Activated CD4-positive, alpha-beta T cell treated with anti-CD3 and anti-CD28 coated beads, Interleukin-2, amount 50 U/mL, for 48 hours (primary cell): ENCODE measurements at places on chromosomes 13 and 19.

DNA sequence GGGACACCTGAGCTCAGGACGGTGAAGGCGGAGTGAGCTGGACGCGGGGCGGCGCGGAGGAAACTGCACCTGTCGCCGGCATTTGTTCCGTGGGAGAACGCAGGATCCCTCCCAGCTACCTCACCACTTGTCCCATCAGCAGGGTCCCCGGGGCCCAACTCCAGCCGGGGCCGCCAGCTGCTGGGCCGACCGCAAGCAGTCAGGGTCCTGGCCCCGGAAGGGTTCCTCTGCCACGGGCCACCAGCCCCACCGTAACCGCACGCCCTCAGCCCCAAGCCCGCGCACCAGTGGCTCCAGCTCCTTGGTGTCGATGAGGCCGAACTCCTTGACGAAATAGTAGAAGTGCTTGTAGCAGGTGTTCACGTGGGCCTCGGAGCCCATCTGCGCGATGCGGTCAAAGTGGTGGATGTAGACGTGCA is 19.6 kb downstream of the MOB3A start:
- DNase-seq, result no peak

DNA sequence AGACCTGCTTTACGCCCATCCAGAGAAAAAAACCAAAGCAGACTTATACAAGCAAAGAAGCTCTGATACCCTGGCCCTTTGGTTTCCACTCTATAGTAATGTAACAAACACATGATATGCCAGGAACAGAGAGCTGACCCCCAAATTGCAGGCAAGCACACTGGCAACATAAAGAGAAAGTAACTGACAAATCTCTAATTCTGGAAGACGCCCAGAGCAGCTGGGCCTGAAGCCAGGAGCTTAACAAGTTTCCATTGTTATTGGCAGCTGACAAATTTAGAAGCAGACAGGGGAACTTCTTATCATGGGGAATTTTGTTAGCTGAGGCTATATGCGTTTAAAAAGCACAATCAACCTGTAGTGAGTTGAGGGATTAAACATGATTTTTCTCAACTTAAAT is 158.0 kb downstream of the DLEU7 start:
- no peak for DNase-seq

GRCh38 chr13:44887515-44887914 is 101.8 kb downstream of the NUFIP1 start:
- DNase-seq, result no peak

- peak; percentile 76 for DNase-seq
Observed at GRCh38 chr19:48419158-48419920, 25.9 kb downstream of the GRIN2D start.

DNA sequence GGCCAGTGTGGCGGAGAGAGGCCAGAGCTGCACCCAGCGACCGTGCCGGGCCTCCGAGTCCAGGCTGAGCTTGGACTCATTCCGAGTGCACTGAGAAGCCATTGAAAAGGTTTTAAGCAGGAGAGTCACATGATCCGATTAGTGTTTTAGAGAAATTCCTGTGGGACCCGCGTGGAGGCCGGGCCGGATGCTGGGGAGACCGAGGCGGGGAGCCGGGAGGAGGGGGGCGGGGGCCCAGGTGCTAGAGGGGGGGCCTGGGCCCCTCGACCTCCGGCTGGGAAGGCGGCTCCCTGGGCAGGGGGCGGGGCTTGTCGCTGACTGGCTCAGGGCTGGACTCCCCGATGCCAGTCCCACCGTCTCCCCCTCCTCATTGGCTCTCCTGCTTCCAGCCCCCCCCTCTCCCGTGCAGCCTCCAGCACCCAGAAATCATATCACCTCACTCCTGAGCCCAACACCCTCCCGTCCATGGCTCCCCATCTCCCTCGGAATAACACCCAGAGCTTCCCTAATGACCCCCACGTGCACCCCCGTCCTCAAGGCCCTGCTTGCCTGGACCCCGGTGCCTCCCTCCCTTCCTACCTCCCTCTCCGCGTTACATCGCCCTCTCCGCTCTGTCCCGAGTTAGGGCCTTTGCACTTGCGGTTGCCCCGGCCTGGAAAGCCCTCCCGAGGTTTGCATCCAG is 5.2 kb upstream of the ZNF579 start:
- DNase-seq, result peak; percentile 59

DNA sequence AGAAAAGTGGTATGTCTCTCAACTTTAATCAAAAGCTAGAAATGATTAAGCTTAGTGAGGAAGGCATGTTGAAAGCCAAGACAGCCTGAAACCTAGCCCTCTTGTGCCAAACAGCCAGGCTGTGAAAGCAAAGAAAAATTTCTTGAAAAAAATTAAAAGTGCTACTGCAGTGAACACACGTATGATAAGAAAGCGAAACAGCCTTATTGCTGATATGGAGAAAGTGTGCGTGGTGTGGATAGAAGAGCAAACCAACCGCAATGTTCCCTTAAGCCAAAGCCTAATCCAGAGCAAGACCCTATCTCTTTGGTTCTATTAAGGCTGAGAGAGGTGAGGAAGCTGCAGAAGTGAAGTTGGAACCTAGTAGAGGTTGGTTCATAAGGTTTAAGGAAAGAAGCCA is 96.4 kb downstream of the ZDHHC20 start:
- no peak for DNase-seq

GRCh38 chr13:77580748-77581147 is 45.2 kb downstream of the SCEL start:
- DNase-seq, result no peak

- DNase-seq, result no peak
Observed at GRCh38 chr19:31963746-31964145, 381.7 kb upstream of the ZNF507 start.

- peak; percentile 28 for DNase-seq
Observed at GRCh38 chr19:13104848-13105711, 2.4 kb upstream of the LYL1 start.

- DNase-seq, result peak; percentile 45
Observed at GRCh38 chr19:29851769-29852521, 40.2 kb downstream of the CCNE1 start.

GRCh38 chr19:29758863-29759262 is 43.8 kb upstream of the C19orf12 start:
- DNase-seq, result no peak

DNA sequence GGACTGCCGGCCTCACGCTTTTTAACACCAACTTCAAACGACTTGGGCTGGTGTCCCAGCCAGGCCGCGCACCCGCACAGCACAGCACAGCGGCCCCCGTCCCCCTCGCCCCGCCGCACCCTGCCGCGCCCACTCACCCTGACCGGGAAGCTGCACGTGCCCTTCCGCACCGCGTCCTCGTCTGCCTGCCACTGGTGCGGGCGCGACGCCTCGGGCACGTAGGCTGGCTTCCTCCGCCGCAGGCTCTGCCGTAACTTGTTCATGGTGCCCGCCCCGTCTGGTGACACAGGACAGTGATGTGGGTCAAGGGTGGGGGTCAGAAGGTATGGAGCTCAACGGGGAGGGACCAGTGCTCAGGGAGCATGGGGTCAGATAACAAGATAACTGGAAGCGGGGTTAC is 6.2 kb downstream of the NUMBL start:
- DNase-seq, result no peak

GRCh38 chr13:62377838-62378237 is 962.2 kb upstream of the PCDH20 start:
- DNase-seq, result no peak

GRCh38 chr19:16203256-16204004 is 5.7 kb downstream of the AP1M1 start:
- no peak for DNase-seq

DNA sequence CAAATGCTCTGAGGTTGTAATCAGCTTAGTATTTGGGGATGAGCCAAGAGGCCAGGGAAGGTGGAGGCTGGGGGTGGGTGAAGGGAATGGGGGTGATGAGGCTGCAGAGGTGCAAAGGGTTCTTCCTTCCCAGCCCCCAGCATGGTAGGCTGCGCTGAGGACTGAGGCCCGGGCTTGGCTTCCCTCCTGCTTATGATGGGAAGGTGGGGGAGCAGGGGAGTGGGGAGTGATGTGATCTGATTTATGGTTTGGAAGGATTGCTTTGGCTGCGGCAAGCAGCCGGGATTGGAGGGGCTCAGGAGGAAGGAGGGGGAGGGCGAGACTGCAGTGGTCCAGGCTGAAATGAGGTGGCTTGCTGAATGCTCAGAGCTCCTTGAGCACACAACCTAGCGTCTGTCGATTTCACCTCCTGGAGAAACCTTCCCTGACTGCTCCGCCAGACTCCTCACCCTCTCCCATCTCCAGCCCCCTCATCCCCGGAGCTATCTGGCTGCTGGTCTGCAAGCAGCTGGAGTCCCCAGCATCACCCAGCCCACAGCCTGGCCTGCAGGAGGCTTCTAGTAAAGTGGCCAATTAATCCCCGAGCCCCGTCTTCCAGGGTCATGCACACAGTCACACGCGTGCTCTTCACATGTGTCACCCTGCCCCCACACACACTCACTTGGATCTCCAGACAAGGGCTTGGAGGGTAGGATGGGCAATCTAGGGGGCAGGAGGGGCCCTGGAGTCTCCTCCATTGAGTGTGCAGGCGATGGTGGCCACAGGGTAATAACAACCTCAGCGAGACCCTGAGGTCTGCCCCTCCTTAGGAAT is 757 bp upstream of the CLEC11A start:
- no peak for DNase-seq

GRCh38 chr13:25231517-25231916 is 55.8 kb downstream of the MTMR6 start:
- DNase-seq, result no peak

DNA sequence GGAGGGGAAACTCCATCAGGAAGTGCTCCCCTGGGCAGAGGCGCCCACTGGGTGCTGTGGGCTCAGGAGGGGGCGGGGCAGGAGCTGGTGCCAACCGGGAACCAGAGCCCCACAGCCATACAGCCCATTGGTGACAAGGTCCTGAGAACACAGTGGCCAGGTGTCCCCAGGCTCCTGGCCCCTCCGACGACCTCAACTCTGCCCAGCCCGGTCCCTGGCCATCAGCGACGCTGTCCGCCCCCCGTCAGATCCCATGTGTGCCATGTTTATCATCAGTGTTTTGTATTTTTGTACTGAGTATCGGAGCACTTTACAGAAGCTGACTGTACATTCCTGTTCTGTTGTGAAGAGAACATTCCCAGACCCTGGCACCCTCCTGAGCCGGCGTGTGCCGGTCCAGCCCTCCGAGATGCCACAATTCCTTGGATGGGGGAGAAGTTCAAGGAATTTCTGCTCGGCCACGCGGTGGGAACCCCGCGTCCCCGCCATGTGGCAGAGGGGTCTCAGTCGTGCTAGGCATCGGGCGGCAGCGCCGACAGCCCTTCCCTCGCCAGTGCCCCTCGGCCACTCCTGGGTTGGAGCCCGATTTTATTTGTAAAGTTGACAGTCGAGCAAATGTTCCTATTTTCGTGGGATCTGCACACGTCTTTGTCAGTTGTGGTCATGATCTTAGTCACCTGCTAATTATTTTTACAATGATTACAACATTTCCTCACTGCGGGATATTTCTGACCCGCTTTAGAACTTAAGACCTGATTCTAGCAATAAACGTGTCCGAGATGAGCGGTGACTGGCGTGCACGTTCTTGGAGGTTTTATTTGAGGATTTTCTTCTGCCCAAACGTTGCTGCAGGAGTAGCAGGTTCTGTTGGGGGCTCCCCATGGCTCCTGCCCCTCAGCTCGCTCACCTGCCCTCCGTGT is 16.9 kb downstream of the PEX11G start:
- no peak for DNase-seq

DNA sequence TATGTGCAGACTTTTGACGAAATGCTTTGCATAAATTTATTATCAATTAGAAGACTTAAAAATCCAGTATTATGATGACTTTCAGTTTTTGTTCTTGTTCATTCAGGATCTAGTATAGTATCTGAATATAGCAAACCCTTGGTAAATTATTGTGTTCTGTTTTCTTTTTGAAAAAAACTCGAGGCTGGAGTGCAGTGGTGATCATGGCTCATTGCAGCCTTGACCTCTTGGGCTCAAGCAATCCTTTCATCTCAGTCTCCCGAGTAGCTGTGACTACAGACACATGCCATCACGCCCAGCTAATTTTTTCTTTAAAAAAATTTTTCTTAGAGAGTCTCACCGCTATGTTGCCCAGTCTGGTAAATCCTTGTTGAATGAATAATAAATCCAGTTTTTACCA is 4.6 kb downstream of the FARP1 start:
- DNase-seq, result no peak

- no peak for DNase-seq
Observed at GRCh38 chr19:49339301-49340068, 4.3 kb downstream of the CD37 start.

GRCh38 chr19:27652281-27652680 is 1560.7 kb downstream of the UQCRFS1 start:
- DNase-seq, result no peak

- no peak for DNase-seq
Observed at GRCh38 chr13:98443800-98444325, 133.0 kb downstream of the STK24 start.

- DNase-seq, result no peak
Observed at GRCh38 chr19:51507640-51508058, 6.0 kb upstream of the SIGLEC12 start.

- DNase-seq, result no peak
Observed at GRCh38 chr13:69168436-69168835, 939.2 kb upstream of the ATXN8OS start.

GRCh38 chr19:32186542-32187330 is 158.7 kb upstream of the ZNF507 start:
- no peak for DNase-seq

GRCh38 chr13:31638577-31638976 is 100.7 kb upstream of the RXFP2 start:
- no peak for DNase-seq

GRCh38 chr19:49152119-49152550 is 3.1 kb downstream of the HRC start:
- DNase-seq, result no peak

DNA sequence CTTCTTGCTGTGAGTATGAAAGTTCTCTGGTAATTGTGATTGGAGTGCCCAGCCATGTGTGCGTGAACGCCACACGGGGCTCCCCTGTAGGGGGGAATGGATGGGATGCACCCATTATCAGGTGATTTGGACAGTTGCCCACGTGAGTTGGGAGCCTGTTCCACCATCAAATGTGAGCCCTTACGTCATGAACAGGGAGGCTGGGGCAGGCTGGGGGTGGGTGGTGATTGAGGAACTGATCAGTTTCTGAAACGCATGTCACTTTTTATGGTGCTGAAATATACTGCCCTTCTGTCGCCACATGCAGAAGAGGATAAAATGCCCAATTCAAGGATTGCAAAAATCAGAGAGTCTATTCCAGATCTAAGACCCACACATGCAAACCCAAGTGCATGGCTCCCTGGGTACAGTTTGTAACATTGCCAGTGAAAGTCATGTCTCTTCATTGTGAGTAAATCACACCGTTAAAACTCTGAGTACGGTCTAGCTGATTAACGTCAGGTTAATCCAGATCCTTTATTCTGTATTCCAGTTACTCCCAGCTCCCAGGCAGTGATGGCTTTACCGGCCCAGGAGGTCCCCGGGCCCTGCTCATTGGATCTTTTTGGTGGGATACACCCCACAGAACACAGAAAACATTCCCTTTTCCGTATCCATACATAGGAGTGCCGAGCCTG is 90.2 kb downstream of the RAB20 start:
- no peak for DNase-seq

- no peak for DNase-seq
Observed at GRCh38 chr19:22617614-22618320, 16.4 kb upstream of the ZNF492 start.
